ENCODE measurements at places on chromosomes 6 and 20.

GRCh38 chr6:90677440-90677839 lies 90.6 kb upstream of the MAP3K7 start:
- DNase-seq = no peak

- no peak for DNase-seq
Measured at GRCh38 chr6:72740135-72740534, 118.3 kb downstream of the KCNQ5 start.

DNA sequence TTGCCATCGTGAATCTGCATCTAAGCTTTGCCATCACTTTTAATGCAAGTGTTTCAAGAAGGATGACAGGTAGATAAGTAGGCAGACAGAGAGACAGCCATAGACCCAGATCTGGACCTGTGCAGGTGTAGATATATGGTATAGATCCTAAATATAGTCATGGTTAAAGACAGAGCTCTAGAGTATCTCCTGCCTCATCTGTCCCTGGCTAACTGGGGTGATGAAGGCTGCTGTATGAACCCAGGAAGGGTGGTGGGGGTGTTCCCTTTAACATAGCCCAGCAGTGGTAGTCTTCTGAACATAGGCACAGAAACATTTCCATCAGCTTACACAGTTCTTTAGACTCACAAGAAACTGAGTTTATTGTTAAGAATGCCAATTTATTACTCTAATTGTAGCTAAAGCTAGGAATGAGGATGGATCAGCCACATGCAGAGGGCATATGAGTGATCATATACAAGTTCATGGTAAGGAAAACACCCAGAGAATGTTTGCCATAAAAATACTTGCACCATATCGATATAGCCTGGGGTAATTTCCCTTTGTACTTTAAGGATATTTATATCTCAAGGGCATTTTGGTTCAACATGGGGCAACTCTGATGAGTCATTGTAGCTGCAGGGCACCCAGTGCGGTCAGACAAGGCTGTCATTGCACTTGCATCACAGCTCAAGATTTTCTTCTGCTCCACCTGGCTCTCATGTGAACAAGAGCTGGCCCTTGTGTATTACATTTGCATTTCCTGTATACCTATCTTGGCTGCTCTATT lies 587.2 kb downstream of the EPM2A start:
- DNase-seq = no peak

DNA sequence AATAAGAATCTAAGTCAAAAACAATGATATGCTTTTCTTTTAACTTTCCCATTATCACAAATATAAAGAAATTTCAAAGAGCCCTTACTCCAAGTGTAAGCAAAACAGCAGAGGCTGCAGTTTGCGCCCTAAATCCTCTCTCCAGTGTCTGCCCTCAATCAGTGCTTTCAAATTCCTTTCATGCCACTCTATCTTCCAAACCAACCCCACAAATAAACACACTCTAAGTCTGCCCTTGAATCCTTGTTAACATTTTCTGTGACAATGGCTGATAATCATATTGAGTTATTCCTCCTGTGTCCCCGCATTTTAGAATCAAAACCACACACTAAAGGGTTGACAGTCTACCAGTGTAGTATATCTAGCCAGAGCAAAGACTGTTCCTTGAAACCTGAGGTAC lies 317.9 kb upstream of the MARCKS start:
- DNase-seq = no peak

DNA sequence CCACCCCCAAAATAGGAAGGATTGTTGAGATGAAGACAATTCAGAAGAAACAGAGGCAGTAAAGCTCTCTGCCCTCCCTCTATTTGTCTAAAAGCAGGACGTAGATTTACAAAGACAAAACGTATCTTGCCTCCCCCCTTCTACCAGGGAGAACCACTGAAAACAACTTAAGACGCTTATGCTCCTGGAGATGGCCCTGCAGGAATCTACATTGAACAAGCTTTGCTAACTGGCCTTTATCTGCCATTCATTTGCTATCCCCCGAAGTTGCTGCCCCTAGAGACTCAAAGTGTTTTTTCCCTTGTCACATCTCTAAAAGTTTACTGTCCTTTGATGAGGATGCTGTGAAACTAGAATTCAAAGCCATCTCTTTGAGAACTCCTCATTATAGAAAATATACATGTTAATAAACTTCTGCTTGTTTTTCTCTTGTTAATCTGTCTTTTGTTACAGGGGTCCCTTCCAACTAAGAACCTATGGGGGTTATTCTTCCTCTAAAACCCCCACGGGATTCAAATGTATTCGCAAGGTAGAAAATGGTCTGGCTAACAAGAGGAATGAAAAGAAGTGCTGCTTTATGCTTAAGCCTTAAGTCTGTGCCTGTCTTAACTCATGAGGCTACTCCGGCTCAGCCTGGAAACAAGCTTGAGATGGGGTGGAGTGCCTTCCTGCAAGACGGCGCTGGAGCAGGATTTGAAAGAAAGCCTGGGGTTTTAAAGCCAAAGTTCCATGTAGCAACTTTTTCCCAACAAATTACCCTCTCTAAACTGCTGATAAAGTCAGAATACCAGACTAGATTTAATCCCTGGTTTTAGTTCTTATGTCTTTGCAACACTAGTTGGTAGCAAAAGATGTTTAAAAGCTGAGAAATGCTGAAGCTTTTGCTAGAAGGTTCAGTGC lies 88.0 kb downstream of the CLIC5 start:
- DNase-seq = no peak
